ENCODE measurements at places on chromosomes 12 and 14.

- DNase-seq, result no peak
Measured at GRCh38 chr12:108400056-108400455, 60.9 kb upstream of the CMKLR1 start.

DNA sequence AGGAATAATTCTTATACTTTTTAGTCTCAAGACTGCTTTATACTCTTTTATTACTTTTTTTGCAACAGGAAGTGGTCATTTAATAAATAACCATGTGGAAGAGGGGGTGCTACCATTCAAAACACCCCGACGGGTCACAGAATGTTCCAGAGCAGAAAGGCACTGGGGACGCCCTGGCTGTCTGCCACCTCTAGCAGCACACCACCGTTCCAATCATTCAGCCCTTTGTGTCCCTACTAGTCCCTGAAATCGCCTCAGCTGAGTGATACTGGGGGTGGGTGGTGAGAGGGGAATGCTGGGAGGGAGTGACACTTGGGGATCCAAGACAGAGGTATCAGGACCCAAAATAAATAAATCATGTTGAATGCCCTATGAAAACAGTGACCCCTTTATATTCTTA, 52.4 kb downstream of the MON2 start:
- no peak for DNase-seq

DNA sequence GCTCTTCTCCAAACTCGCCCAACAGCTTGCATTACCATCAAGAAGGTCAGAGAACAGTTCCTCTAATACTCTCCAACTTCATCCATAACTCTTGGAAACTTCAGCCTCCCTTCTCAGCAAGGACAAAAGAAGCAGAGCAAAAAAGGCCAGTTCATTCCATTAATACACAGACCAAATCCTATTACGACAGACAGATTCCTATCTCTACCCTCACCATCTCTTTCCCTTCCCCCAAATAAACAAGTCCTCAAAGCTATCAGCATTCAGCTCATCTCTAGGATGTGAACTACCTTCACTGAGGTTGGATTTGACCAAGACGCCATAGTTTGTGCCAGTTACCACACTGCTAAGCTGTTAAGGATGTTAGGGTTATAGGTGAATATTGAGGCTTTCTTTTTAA, 25.2 kb downstream of the SINHCAF start:
- no peak for DNase-seq

DNA sequence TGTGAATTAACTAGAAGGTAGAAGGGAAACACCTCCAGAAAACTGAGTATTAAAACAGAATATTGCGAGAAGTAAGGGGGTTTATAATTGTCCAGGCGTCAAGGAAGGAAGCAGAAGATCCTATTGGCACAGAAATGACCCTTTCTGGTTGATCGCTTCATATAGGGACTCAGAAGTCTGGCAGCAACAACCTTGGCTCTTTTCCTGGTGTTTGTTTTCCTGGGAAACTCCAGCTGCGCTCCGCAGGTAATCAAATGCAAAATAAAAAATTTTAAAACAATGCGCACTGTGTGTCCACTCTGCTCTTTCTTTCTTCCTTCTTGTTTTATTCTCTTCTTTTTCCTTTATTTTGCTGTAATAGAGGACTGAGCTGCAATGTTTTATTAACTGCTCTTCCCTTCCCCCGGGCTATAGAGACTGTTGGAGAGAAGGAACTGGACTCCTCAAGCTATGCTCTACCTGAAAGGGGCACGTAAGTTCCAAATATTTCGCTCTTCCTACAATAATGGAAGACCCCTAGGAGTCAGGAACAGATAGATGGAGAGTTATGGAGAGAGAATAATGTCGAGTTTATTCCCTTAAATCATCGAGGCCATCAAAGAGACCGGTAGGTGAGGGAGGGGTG, 737 bp downstream of the SPX start:
- DNase-seq, result no peak

DNA sequence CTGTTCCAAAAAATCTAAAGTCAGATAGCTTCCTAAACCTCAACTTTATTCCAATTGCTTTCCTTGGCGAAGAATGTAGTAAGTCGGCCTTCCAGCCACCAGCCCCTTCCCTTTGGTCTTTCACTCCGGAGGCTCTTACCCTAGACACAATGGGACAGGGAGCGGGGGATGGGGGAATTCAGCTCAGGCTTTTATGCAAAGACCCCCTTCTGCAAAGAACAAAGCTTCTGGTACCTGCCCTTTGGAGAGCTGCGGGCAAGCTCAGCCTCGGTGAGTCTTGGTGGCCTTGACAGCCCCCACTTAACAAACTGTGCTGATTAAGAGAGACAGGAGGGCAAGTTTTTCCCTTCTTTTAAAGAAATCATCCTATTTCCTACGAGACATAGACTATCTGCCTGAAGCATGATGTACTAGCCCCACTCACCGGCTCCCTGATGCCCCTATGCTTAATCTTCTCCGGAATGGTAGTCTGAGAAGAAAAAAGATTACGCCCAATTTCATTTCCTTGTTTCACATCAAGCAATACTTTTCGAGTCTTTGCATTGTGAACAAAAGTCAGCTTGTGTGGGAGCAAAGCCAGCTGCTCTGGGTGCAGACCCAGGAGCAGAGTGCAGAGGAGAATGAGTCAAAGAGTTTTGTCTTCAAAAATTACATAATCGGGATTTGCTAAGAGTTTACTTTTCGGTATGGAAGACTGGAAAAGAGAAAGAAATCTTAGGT, 1.5 kb upstream of the NANOG start:
- no peak for DNase-seq

DNA sequence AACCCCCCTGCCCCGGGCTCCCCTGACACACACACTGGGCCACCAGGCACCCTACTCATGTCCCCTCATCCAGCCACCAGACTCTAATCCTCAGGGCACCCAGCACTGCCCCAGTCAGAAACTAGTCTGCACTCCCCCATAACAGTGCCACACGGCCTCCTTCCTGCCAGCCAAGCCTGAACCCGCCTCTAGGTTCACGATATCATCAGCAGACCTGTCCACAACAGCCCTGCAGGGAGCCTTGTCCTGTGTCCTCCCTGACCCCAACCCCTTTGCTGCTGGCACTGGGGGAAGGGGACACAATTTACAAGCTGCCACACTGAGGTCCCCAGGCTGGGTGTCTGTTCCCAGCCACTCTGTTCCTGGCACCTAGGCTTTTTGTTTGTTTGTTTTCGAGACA, 33.6 kb downstream of the LTBP2 start:
- DNase-seq, result no peak

DNA sequence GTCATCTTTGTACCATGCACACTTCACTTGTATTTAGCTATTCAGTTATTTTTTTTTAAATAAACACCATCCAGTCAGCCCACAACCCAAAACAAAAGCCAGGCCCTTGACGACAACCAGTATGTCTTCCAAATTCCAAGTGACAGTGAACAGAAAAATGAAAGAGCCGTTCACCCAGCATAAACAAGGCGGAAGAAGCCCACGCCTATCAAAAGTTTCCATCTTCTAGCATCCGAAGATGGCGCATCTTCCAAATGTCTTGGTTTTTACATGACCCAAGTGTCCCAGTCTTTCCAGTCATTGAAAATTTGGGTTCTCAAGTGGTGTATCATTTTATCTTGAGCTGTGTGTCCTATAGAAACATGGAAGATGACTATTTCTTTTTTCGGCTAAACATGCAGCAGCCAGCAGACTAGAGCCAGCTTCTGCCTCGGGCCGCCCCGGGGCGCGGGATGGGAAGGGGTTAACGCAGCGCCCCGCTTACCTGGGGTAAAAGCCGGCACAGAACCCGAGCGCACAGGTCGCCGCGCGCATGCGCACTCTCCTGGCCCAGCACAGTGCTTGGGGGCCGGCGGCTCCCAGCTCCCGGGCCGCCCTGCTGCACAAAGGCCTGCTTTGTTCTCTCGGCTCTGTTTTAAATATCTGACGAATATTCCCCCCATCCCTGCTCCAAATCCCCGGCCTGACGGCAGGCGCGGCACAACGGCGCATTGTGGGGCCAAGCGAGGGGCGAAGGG, 164.8 kb downstream of the ZFP36L1 start:
- no peak for DNase-seq

DNA sequence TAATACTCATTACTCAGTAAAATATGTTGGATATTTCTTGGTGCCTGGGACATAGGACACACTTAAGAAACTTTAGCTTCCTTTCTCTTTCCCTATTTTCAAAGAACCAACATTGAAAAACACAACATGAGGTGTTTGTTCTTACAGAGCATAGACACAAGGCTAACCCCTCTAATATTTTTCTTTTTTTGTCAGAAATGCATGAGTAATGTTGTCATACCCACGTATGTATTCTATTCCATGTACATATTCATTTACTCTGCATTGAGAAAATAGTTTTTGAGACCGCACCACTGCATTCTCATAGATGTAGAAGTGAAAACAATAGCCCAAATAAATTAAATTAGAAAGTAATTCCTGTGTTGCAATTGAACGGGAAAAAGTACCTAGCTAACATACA, 13.0 kb downstream of the PAX9 start:
- no peak for DNase-seq

- no peak for DNase-seq
Measured at GRCh38 chr12:91065396-91065795, 7.6 kb upstream of the KERA start.

GRCh38 chr12:22477166-22477893, 67.0 kb downstream of the C2CD5 start:
- DNase-seq, result no peak

- DNase-seq, result no peak
Measured at GRCh38 chr14:23864259-23864658, 89.3 kb upstream of the DHRS4 start.

DNA sequence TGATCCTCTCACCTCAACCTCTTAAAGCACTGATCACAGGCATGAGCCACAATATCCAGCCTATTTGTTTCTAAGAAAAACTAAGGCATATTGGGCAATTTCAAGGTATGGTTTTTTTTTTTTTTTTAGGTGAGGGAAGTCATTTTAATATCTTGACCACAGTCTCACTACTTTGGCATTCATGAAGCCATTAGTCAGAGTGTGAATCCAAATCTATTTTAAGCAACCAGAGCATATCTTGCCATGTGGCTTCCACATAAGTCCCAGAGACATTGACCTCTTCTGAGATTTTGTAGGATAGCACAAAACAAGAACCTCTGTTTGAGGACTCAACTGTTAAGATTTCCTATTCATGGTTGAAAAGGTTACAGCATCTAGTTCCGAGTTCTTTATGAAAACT, 130.3 kb upstream of the RBM19 start:
- no peak for DNase-seq

DNA sequence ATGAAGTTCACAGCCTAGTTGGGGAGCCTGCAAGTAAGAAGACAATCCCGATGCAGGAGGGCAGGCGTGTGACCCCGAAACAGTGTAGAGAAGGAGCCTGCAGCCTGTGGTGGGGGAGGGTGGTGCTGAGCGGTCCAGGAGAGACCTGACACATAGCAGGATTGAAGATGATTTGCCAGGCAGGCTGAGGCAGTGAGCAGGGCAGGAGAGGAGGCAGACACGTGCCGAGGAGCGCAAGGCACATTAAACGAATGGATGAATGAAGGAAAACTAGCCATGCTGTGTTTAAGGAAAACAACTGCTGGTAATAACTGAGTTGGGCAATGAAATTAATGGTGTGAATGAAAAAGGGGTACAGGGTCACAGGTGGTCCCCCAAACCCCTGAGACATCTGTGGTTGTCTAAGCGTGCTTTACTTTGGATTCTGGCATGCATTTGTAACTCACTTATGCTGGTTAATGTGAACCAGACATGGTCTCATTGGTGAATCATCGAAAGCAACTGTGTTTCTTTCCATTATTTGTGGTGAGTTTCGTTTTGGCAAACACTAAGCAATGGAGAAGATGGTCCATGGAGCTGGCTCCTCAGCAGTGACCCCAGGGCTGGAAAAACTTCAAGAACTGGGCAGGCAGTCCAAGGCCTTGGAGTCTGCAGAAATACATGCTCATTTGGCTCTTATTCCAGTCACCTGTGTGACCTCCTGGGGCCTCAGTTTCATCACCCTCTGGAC, 96.9 kb upstream of the EVL start:
- DNase-seq, result no peak

DNA sequence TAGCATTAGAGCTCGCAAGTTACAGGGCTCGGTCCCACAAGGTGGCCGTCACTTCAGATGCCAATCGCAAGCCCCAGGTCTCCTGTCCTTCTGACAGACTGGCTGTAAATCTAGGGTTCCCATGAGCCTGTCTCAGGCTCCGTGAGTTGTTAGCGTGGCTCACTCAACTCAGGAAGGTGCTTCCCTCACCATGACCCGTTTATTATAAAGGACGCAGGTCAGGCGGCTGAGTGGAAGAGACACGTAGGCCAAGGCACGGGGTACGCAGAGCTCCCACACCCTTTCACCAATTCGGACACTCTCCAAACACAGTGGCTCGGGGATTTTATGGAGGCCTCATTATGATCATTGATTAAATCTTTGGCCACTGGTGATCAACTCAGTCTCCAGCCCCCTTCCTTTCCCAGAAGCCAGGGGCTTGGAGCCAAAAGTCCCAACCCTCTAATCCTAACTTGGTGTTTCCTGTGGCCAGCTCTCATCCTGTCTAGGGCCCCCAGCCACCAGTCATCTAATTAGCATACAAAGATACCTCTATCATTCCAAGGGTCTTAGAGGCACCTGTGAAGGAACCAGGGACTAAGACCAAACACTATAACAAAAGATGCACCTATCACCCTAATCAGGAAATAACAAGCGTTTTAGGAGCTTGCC, 25.8 kb upstream of the LRTM2 start:
- no peak for DNase-seq

- DNase-seq, result no peak
Measured at GRCh38 chr12:13780453-13780852, 200.9 kb downstream of the GRIN2B start.

GRCh38 chr12:53467880-53468279, 16.0 kb downstream of the PCBP2 start:
- DNase-seq, result no peak

- DNase-seq, result no peak
Measured at GRCh38 chr12:12686925-12687324, 9.1 kb downstream of the GPR19 start.

DNA sequence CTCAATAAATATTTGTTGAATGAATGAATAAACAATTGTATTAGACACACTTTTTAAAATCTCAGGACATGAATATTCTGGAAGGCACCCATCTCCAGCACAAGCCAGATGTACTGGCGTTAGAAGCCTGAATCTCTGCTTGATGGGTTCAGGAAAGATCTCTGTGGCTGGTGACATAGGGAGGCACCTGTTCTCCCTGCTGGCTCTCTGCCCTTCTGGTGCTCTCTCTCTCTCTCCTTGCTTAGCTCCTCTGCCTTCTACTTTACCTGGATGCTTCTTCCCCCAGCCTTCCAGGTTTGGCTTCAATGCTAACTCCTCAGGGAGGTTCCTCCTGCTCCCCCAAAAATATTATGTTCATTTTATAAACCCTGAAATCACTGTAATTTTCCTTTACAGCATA, 1.5 kb downstream of the CYP46A1 start:
- DNase-seq, result no peak

GRCh38 chr14:104925214-104925854, 655 bp downstream of the PLD4 start:
- DNase-seq, result no peak

Data from erythroblast (primary cell).